ENCODE measurements at places on chromosomes 11 and 22.

DNA sequence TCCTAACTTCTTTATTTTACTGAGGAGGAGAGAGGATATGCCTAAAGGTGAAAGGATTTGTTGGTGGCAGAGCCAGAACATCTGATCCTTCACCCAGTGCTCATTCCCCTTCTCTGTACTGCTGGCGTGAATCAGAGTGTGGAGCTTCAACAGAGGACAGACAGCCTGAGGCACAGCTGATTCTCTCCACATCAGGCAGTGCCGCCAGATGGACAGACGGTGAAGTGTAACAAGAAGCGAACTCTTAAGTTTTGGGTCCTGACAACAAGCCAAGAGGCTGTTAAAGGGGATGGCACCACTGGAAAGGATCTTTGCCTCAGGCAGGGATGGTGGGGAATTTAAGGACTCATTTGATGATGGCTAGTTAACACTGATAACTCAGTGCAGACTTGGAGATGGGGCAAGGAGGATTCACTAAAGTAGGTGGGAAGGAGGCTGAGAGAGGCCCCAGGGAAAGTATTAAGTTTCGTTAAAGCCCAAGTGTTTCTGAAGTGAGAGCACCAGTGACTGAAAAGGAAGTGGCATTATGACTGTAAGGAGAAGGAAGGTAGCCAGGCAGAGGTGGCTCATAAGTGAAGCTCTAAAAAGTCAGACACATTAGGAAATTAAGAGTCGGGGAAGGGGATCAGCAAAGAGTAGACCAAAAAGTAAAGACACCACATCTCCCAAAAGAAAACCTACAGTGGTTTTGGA, 81.3 kb downstream of the CLPB start:
- DNase-seq, result peak; percentile 56

DNA sequence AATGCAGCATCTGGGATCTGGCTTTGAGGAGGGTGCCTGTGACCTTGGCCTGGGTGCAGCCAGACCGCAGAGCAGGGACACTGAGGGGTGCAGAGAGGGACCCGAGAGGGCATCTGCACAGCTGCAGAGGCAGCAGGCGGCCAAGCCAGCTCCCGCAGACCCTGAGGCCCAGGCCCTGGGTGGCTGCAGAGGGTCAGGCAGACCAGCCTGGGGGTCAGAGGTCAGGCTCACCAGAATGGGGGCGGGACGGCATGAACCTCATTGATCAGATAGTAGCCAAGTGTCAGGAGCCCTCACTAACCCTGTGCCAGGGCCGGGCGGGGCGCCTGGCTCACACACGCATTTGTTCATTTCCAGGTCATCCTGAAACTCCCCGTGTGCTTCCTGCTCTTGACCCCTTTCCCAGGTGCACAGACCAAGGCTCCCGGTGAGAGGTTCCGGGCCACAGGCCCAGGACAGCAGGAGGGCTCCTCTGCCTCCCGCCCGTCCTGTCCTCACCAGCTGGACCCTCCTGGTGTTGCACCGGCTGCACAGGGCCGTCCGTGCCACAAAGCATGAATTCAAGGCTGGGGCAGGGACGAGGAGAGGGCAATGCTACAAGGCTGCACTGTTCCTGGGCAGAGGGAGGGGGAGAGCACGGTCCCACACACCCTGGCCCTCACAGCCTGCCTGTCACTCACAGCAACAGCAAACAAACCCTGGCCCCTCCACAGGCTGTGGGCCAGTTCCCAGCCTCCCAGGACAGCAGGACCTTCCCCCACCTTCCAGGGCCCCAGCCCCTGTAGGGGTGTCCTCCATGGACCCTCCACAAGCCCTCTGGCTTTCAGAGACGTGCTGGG, 3.3 kb downstream of the RTN4R start:
- no peak for DNase-seq

DNA sequence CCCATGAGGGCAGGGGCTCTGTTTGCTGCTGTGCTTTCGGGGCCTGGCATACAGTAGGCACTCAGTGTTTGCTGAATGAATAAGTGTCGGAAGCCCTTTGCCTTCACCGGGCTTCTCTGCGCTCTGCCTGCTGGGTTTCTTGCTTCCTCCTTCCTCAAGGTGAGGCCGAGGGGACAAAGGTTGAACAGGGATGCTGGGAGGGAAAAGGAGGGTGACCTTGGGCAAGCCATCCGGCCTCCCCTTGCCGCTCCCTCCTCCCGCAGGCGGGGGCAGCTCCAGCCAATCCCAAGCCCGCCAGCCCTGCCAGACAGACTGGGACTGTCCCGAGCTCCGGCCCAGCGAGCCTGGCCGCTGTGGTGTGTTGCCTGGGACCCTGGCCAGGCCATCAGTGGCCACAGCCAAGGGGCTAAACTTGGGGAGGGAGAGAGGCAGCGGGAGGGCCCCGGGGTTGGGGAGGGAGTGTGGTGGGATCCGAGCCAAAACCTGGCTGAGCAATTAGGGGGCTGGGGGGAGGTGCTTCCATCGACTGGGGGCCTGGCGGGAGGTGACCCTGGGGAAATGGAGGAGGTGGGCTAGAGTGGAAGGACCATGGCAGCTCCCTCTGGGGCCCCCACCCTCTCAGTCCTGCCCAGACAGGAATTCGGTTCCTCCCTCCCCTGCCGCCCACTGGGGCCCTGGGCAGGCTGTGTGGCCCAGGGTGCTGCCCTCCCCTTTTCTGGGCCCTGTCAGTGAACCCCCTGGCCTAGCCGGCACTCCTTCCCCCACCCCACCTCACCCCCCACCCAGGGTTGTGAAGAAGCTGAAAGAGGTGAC, 3.4 kb upstream of the RCOR2 start:
- peak; percentile 63 for DNase-seq

DNA sequence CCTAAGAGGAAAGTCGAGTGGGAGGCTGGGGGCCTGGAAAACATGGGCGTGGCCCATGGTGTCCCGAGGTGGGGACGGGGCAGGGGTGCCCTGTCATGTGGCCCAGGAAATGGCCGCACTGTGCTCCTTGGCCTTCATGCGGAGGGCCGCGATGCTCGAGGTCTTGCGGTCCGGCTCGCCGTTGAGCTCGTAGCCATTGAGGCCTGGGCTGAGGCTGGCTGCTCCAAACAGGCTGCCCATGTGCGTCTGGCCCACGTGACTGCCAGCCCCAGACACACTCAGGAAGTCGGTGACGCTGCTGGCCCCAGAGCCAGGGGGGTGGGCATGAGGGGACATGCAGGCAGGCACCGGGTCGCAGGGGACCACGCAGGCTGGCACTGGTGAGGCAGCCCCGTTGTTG, 45.2 kb downstream of the ALX4 start:
- DNase-seq, result no peak

DNA sequence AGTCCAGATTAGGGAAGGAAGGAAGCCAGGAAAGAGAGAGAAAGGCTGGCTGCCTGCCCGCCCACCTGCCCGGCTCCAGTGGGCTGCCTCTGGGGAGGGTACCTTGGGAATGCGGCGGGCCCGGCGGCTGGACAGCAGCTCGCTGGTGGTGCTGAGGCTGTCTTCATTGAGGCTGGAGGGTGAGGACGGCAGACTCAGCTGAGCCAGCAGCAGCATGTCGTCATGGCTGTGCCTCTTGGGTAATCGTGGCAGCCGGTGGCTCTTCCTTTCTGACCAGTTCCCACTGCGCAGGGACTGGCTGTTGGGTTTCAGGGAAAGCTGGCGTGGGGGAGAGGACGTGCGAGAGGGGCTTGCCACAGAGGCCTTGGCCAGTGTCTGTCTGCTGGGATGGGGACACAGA, 32.9 kb downstream of the RPL27A start:
- DNase-seq, result no peak

DNA sequence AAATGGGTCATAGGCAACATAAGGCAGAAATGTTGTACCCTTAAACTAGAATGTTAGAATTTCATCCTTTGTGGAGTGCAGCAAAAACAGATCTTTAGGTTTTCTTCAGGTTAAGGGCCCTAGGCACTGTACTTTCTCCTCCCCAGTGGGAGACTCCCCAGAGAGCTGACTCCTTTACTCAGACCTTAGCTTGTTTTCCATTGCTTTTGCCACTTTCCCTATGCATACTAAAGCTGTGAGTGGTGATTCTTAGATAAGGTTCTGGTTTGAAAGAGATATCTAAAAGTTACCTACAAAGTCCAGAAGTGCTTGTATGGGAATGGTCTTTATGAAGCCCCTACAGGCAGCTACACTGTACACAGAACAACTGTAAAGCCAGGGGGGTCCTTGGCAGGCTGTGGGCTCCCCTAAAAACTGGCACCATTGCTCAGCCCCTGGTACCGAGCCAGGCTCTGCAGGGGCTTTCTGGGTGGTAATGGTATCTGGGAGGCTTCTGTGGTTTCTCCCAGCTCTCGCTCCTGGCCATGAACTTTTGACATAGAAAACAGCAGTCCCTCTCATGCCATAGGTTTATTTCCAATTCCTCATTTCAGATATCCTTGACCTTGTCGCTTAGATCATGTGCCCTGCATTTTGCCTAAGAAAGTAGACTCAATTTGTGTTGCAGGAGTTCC, 23.2 kb downstream of the AMOTL1 start:
- DNase-seq, result no peak

DNA sequence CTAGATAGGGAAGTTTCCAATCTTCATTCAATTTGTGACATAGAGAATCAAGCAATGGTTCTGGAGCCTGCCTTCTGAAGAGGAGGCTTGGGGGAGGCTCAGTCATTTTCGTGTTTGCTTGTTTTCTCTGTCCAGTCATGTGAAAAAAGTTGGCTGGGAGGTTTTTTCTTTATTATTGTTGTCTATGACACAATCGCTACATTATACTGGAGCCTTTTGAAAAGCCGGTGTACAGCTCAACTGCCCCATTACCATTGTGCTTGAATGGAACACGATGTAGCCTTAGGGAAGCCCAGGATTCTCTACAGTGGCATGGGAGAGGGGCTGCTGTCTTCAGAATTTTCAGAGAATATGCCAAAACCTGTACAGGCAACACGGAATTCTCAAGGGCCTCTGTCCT, 57.9 kb upstream of the NCAM1 start:
- DNase-seq, result peak; percentile 17

DNA sequence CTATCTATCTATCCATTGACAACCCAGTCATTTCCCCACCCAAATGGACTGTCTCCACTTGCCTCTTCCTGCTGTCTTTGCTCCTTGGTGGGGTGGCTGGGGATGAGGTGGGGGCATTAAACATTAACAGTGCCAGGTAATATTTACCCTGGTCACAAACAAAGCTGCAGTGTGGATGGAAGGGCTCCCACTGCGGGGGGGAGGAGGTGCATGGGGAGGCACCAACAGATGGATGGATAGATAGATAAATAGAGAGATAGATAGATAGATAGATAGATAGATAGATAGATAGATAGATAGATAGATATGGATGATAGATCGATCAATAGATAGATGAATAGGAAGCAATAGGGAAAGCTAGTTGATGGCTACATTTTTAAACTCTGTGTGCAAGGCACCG, 2.3 kb upstream of the FXYD2 start:
- DNase-seq, result no peak

DNA sequence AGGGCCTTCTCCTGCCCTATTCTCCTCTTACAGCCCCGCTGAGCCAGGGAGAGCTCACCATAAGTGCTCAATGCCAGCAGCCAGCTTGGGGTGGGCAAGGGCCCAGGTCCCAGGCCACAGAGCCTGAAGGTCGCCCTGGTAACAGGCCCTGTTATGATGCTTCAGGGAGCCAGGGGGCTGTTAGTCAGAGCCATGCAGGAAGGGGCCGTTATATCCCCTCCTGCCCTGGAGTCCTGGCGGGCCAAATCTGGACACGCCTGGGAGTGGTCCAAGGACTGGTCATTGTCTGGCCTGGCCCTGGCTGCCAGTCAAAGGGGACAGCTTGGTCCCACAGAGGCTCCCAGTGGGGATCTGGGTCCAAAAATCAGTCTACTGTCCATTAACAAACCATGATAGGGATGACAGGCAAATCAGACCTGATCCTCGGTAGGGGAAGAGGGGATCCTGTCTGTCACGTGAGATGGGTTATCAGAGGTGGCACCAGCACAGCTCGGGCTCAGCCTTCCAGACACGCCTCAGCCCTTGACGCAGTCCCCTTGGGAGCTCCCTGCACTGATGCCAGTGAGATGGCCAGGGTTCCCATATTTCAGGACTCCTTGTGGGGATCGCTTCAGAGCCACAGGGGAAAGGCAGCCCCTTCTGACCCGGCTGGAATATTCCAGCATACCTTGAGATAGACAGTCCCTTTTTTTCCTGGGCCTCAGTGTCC, 55.9 kb downstream of the LRRC32 start:
- no peak for DNase-seq

GRCh38 chr11:109856928-109857327, 236.3 kb upstream of the ZC3H12C start:
- no peak for DNase-seq

DNA sequence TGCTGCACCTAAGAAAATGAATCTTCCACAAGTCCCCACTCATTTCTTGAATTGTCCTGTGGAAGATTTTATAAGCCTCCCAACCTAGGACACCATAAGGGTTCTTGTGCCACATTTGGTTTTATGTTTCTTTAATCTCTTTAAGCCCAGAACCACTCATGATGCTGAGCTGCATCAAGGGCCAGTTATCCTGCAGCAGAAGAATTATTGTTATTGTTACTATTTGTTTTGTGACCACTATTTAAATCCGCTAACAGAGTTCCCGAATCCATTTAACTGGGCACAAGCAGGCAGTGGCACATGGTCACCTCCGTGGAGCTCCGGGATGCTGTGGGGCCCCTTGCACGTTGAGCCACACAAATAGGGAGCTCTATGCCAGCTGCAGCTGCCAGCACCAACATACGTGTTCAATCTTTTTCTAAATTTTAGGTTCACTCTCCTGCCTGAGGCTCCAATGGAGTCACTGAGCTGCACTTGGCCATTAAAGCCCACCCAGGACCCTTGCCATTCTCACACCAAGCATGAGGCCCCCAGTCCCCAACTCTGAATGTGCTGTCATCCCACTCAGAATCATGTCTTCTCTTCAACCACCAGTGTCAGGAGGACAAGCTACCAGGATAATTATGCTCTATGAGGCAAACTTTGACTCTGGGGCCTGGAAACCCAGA, 60.6 kb downstream of the DGCR2 start:
- DNase-seq, result no peak

- no peak for DNase-seq
Observed at GRCh38 chr11:129275828-129276227, 83.7 kb upstream of the ARHGAP32 start.

- no peak for DNase-seq
Observed at GRCh38 chr22:34129691-34130486, 209.6 kb upstream of the LARGE1 start.

- DNase-seq, result no peak
Observed at GRCh38 chr11:113554526-113554925, 79.3 kb upstream of the DRD2 start.

- no peak for DNase-seq
Observed at GRCh38 chr11:3907590-3907989, 52.1 kb downstream of the STIM1 start.

Data from posterior cingulate gyrus (tissue), 11 donors.